ENCODE measurements at places on chromosomes 13 and 19. TPM values are rescaled to one million over a fixed set of nuclear protein-coding genes. Genes with fewer than 3 reads are reported as not detected.

DNA sequence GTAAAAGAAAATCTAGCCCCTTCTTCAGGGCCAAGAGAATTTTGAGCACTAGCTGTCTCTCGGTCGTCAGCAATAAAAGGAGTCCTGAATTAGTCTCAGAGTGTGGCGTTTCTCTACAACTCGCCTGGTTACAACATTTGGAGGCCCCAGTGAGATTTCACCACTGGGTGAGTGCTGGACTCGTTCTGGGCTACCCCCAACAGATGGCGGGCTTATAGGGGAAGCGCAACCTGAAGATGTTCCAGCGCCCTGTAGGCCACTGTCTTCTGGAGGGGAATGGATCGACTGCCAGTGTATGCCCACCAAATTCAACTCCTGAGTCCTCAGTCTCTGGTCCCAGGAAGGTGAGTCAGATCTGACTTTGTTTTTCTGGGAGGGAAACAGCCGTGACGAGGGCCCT is 11.7 kb upstream of the ZNF181 start:
- DNase-seq: no peak

- no peak for DNase-seq
Observed at GRCh38 chr19:10552510-10553053, 8.9 kb downstream of the ATG4D start.

DNA sequence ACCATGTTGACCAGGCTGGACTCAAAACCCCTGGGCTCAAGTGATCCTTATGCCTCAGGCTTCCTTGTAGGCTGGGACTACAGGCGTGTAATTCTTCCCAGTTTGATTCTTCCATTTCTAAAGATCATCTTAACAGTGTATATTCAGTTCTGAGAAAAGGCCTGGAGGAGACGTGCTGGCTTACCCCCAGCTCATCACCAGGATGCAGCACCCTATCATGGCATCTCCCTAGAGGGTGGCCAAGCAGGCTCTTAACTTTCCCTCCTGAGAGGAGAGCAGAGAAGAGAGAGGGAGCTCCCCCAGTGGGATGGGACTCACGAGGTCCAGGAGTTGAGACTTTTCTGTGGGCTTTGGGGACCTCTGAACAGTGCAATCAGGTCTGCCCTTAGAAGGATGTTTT is 2.1 kb upstream of the TUBA3C start:
- no peak for DNase-seq

DNA sequence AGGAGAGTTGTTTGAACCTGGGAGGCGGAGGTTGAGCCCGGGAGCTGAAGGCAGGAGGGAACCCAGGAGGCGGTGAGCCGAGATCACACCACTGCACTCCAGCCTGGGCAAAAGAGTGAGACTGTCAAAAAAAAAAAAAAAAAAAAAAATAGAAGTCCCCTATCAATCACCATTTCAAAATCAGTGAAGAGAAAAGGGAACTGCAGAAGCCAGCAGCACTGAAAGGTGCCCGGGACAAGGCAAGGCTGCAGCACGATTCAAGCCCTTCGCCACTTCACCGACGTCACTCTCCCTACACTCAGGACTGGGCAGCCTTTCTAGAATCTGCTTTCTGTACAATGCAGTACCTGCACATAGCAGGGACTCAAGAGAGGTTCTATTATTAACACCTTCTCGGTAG is 21.9 kb upstream of the USP12 start:
- DNase-seq: no peak

Gene ONECUT3
- total RNA-seq: not detected

GRCh38 chr13:106990594-106990993 is 422.7 kb upstream of the ARGLU1 start:
- DNase-seq: no peak

DNA sequence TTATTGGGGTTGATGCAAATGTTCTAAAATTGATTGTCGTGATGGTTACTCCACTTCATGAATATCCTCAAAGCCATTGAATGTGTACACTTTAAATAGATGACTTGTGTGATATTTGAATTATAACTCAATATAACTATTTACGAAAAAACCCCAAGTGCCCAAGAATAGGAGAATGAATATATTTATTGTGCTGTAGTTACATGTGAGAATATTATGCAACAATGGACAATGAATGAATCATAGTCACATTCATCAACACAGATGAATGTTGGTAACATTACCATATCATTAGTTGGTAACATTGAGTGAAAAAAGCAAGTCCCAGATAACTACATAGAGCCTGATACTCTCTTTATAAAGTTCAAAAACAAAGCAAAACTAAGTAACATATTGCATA is 127.8 kb upstream of the UBL3 start:
- DNase-seq: no peak

- no peak for DNase-seq
Observed at GRCh38 chr13:72315312-72315711, 412.1 kb downstream of the MZT1 start.

- no peak for DNase-seq
Observed at GRCh38 chr13:23518231-23518630, 52.0 kb upstream of the TNFRSF19 start.

DNA sequence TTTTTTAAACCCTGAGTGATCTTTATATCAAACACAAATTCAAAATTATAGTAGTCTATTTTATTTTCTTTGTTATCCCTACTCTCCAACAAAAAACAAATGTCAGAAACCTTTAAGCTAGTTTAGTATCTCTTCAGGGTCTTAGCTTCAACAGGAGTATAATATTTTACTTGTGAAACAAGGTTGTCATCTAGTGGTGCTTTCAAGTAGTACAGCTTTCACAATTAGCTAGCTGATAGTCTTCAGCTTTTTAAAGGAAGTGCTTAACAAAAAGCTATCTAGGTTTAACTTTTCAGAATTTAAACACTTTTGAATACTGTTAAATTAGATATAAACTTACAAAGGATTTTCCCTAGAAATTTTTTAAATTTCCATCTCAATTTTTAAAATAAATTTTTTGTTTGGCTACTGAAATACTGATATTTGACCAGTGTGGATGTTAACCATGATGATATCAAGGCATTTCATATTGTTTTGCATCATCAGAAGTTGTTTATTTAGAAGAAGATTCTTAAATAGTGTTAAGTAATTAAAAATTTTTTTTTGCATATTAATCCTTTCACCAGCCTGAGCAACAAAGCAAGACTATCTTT is 34.2 kb downstream of the TDRD3 start:
- DNase-seq: no peak

- DNase-seq: peak; percentile 44
Observed at GRCh38 chr19:41595258-41595889, 19.4 kb downstream of the CEACAM21 start.

GRCh38 chr13:77176350-77176749 is 149.4 kb upstream of the FBXL3 start:
- DNase-seq: no peak

- DNase-seq: peak; percentile 64
Observed at GRCh38 chr19:7931221-7932061, 5.5 kb upstream of the CTXN1 start.

Gene YJEFN3
- total RNA-seq: 4.3 TPM

- DNase-seq: no peak
Observed at GRCh38 chr19:35006999-35007365, 6.9 kb downstream of the GRAMD1A start.

Gene NFILZ
- not detected for total RNA-seq

Gene FAAP24
- total RNA-seq: 0.97 TPM

Gene CEACAM21
- total RNA-seq: 1.6 TPM

DNA sequence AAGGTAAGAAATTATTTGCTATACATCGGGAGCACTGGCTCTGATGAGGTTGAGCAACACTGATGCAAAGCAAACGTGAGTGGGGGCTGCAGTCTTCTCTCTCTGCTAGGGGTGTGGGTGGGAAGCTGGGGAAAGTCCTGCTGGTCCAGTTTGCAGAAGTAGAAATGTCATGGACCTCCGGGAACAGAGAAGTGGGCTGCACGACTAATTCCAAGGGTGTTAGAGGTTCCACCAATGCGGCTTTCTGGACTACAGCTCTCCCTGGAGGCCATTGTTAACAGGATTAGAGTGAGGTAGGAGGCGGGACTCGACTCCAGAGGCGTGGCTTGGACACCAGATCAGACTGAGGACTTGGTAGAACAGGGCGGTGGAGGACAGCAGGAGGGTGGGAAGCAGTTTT is 5.7 kb upstream of the FBXO27 start:
- DNase-seq: peak; percentile 54

Gene CEACAM16
- not detected for total RNA-seq

GRCh38 chr13:112096959-112097358 is 30.0 kb downstream of the SOX1 start:
- no peak for DNase-seq

GRCh38 chr19:52910648-52911047 is 12.6 kb downstream of the ZNF888 start:
- DNase-seq: no peak

- peak; percentile 65 for DNase-seq
Observed at GRCh38 chr19:49210108-49210900, 52.7 kb downstream of the TRPM4 start.

- DNase-seq: no peak
Observed at GRCh38 chr13:73988461-73988860, 145.7 kb downstream of the KLF12 start.

GRCh38 chr13:98326291-98326690 is 149.2 kb upstream of the RNF113B start:
- DNase-seq: no peak

GRCh38 chr13:51874651-51875050 is 12.9 kb downstream of the CCDC70 start:
- DNase-seq: no peak

DNA sequence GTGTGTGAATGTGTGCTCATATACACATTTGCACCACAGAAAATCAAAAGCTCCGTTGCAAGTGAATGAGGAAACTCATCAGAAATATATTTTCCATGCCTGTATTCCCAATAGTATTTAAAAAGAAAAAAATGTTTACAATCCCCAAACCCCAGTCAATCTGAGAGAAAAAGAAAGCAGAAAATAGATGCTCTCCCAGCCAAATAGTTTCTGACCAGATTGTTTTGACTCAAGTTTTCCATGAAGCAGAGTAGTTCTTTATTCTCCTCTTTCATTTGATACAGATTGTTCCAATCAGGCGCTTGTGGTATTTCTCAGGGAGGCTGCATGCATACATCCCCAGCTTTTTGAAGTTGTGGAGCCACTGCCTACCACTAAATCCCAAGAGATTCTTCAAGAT is 110.6 kb downstream of the STARD13 start:
- DNase-seq: no peak

DNA sequence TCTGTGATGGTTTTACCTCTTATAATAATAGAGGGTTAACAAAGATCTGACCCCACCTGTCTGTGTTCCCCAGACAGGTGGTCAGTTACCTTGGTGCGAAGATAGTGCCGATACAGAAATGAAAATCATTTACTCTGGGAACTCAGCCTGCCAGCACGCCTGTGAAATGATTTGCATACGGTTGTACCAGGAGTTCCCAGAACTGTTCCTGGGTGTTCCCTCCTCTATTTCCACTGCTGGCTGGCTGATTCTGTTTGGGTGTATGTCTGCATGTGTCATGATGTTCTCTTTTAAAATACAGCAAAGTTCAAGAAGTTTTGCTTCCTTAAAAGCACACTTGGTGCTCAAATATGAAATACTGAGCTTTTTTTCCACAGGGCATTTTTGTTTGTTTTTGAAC is 527.1 kb downstream of the FGF9 start:
- DNase-seq: no peak

- no peak for DNase-seq
Observed at GRCh38 chr13:46855166-46855565, 41.7 kb downstream of the HTR2A start.

DNA sequence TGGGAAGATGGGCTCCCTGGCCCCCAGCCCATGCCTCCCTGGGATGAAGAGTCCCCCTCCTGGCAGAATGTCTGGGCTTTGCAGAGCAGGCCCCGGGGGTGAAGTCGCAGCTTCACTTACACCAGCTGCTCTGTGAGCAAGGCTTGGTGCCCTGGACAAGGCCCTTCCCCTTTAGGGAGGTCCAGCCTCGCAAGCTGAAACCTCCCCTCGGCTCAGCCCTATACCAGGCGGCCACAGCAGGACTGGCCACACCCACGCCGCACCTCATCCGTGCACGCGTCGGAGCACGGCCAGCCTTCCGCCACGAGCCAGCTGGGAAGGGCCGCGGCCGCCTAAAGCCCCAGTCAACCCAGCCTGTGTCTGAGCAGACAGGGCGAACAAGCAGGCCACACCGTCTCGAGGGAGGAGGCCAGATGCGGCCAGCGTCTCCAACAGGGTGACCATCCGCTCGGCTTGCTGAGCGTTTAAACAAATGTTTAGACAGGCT is 83.2 kb upstream of the MCF2L start:
- peak; percentile 94 for DNase-seq

GRCh38 chr13:23754997-23755396 is 134.2 kb downstream of the MIPEP start:
- no peak for DNase-seq

Gene IGSF23
- not detected for total RNA-seq

- no peak for DNase-seq
Observed at GRCh38 chr19:48705431-48705830, 9.7 kb downstream of the FUT2 start.

Gene ZSCAN5B
- not detected for total RNA-seq

- DNase-seq: no peak
Observed at GRCh38 chr13:79851318-79851717, 370.4 kb downstream of the NDFIP2 start.

Gene PODNL1
- 1.4 TPM for total RNA-seq

Gene KLF5
- 0.74 TPM for total RNA-seq

DNA sequence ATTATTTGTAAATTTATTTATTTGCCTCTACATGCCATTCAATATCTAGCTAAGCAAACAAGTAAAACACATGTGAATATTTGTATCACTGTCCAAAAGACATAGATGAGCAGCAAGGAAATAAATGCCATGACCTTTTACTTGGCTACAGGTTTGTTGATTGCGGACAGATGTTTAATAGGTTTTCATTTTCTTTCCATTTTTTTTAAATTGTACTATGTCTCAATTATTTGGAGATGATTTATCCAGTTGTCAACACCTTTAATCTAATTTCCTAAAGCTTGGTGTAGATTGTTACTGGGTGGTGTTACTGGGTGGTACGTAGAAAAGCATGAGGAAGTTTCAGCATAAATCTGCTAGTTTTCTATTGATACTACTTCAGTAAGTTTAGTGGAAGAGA is 560.6 kb upstream of the SPRY2 start:
- DNase-seq: no peak

DNA sequence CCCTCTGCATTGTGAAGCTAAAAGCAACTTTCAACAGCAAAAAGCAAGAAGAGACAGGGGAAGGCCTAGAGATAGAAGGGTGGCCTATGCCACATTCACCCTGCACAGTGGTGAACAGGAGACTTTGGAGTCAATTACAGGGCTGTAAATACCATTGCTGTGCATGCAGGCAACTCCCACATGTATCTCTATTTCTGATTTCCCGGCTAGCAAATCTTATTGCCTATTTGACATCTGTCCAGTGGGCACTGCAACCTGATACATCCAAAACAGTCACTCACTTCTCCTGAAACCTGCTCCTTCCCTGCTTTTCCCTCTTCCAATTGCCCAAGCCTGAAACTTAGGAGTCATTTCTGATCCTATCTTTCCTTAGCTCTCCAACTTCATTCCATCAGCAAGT is 13.4 kb downstream of the RUBCNL start:
- DNase-seq: no peak

- no peak for DNase-seq
Observed at GRCh38 chr19:53461866-53462265, 5.7 kb upstream of the ZNF813 start.

Data from right cardiac atrium (tissue), 5 donors.